ENCODE measurements at places on chromosomes 5 and 9.
A peak's percentile ranks its signal among the peaks of the same experiment; 100 is the strongest.

DNA sequence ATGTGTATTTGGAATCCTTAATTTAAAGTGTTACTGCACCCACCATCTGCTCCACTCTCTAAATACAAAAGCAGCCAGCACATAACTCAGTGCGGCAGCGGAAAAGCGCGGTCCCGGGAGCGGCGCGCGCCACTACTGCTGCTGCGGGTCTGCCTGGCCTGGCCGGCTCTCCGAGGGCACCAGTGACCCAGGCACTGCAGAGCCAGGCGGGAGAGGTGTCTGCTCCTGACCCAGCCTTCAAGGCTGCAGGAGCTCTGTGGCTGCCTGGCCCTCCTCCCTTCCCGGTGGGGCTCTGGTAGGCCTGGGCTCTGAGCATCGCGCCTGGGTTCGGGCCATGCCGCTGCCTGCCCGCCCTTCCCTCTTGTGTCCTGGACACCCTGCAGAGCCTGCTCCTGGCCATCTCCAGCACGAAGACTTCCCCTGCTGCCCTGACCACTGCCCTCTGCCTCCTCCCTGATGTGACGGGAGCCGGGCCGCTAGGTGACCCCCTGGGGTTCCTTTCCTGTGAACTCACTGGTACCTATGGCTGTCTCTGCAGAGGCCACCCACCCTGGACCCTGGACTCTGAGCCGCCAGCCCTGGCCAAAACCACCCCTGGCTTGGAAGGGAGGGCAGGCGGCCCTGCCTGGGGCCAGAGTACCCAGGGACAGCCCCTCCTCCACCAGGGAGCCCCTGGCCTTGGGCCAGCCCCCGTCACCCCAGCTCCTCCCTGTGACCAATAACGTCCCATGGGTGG lies 32.8 kb upstream of the UBAC1 start:
- no peak for DNase-seq

GRCh38 chr5:157990583-157991181 lies 131.7 kb upstream of the CLINT1 start:
- no peak for DNase-seq

- no peak for DNase-seq
Observed at GRCh38 chr5:66207800-66208561, 63.9 kb downstream of the SREK1 start.

DNA sequence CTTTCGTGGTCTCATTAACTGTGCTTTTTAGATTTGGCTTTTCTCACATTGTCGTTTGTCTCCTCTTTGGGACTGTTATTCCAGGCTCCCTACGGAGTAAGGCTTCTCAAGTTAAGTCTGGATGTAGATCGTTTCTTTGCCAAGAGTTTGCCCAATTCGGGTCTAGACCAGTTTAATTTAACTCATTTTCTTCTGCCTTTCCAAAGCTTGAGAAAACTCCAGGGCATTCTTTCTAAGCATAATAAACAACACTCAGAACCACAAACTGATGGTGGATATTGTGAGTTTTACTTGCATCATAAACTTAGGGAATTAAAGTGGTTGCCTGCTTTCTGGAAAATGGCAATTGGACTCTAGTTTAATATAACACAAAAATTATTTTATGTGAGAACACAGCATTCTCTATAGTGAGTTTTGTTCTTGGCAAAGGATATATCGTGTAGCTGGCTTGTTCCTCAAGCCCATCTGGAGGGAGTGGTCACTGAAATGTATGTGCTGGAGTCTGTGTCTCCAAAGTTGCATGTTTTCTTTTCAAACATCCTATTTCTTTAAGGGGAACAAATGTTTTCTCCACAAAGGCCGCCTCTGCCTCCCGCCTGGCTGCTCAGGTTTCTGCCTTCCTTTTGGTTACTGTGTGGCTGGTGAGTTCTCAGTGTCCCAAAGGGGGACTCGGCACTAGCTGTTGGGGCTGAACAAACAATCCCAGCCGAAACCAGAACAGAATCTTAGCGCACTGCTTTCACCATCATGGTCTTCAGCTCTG lies 211.3 kb upstream of the FBN2 start:
- no peak for DNase-seq

DNA sequence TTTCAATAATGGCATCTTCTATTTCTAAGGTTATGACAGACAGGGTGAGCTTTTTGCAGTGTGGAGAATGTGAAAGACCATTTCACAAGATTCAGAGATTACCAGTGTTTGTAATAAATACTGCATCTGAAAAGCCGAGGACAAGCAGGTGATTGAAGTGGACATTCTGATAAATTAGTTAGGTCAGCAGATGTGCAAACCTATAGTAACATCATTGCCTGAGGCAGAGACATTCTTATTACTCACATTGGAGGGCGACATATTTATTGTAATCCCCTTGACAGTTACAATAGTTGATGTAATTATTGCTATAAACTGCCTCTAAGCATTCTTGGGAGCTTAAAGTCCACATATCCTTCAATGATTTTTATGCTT lies 3.3 kb downstream of the RASGRF2 start:
- DNase-seq, result no peak

GRCh38 chr5:17182494-17182893 lies 34.9 kb upstream of the BASP1 start:
- DNase-seq, result no peak

GRCh38 chr9:84542554-84542953 lies 127.0 kb upstream of the NTRK2 start:
- DNase-seq, result no peak

DNA sequence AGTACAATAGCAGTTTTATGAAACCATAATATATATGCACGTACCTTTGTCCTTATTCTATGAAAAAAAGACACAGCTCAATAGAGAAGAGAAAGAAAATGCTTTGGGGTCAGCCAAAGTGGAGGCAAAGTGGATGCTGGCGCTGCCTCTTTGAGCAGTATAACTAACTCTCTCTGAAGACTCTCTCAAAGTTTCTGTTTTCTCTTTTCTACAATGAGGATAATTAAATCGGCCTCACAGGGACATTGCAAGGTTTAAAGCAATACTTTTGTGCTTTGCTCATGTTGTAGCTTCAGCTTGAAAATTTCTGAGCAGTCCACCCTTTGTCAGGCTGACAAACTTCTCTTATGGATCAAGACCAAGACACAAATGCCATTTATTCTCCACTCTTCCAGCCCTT lies 455.1 kb upstream of the MPDZ start:
- no peak for DNase-seq

DNA sequence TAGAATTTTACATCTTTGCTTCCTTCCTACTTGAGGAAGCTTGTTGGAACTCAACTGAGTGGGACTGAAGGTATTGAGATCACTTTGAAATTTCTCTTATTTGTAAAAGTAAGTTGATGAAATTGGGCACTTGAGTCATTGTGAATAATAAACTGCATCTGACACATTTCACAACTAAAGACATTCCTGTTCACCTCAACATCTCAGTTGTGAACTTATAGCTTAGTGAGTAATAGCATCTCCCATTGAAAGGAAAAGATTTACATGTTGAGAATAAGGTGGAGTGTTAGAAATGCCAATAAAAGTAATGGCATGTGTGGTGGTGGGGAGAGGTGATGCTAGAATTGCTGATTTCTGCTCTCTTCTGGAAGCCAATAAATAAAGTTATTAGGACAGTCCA lies 145.0 kb downstream of the SLC24A2 start:
- no peak for DNase-seq

DNA sequence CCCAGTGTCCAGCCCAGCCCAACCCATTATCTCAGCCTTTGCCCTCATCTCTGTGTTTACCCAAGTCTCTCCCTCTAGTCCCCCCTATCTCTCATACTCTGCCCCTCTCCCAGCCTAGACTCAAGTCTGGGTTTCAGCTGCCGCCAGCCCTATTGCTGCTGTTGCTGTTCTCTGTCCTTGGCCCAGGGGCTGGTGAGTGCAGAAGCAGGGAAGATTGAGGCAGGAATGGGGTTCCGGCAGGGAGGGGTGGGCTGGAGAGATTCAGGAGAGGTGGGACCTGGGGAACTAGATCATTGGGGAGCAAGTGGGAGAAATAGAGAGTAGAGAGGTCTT lies 702 bp downstream of the TMEM8B start:
- DNase-seq, result no peak

- no peak for DNase-seq
Observed at GRCh38 chr5:131112424-131112823, 52.6 kb downstream of the HINT1 start.

DNA sequence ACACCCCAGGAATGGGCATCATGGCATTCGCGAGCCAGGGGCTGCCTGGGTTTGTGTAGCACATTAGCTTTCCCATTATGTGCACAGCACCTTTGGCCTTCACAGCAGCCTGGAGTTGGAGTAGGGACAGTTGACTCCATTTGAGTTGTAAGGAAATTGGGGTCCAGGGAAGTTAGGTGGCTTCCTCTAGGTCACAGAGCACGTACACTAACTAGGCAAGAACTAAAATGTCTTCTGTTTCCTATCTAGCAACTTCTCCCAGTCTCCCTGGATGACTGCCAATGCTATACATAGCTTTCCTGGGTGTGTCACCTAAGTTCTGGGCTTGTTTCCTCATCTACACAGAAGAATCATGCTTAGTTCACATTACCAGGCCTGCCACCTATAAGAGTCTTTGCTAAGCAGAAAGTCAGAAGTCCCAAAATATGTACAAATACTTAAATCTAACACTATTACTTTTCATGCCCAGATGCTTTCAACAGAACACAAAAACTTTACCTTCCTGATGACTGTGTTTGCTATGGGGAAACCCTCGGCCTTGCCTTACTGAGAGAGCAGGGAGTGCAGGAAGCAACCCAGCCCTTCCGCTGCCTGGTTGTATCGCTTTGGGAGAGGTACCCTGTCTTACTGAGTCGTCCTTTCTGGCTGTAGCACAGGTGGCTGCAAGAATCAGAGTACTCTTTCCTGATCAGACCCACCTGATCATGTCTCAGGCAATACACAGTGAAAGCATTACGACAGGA lies 12.0 kb downstream of the MACROH2A1 start:
- no peak for DNase-seq

GRCh38 chr9:126705767-126706697 lies 92.3 kb downstream of the LMX1B start:
- peak; percentile 33 for DNase-seq

DNA sequence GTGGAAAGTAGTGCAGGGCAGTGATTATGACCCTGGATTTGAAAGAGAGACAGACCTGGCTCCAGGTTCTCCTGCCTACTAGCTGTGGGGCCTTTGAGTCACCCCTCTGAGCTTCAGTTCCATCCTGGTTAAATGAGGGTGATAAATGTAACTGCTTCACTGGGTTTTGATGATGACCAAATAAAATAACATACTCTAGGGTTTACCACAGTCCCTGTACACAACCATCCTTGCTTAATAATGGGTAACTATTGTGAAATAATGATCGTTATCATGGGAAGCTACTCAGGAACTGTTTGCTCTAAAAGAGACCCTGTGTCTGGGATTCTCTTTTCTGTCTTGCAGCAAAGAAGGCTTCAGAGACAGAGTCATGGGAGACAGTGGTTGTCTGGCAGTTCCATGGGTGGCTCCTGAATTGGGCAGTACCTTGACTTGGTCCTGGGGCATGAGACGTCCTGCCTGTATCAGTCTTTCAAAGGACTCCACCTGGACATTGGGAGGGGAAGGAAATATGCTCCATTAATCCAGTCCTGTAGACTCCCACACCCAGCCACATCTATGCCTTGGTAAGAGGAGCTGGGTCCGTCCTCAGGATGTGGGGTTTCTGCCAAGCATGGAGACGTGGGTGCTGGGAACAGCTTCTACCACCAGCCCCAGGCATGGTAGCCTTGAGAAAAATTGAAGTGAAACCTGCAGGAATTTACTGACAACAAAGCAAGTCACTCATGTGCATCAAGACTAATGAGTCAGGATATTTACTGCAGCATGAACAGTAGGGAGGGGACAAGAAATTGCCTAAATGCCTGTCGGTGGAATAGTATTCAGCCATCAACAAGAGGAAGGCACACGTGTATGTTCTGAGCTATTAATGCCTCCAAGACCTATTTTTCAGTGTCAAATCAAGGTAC lies 23.4 kb downstream of the AKNA start:
- DNase-seq, result no peak

DNA sequence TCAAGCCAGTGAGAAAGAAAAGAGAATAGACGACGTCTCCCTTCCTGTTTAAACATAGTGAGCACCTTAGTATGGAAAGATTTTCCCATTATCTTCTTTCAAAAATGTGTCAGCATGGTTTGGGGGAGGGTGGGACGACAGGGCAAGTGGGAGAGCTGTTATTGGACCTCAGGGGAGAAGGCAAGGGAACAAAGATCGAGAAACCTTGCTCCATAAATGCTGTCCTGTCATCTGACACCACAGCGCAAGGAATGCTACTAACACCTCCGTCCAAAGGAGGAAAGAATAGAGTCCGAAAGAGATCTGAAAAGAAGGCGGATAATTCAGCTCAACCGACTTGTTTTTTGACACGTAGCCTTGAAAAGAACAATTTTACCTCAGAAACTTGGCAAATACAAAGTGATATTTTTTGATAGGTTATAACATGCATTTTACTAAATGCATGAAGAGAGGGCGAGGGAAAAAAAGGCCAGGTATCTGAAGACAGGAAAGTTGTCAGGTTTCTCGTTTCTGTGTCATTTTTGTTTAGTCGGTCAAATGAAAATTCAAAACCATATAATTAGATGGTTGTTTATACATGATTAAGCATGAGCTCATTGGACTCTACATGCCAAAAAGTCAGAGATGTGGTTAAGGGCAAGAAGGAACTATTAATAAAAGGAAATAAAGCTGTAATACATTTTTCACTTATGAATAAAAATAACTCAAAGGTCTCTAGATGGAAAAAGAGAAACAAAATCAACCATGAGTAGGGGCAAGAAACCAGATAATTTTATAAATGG lies 155.7 kb downstream of the GLIS3 start:
- DNase-seq, result no peak

- no peak for DNase-seq
Observed at GRCh38 chr5:4255441-4255840, 659.8 kb downstream of the IRX1 start.

- no peak for DNase-seq
Observed at GRCh38 chr5:139181835-139182452, 16.2 kb downstream of the SIL1 start.

- no peak for DNase-seq
Observed at GRCh38 chr5:61004448-61004847, 59.4 kb downstream of the NDUFAF2 start.

- DNase-seq, result no peak
Observed at GRCh38 chr5:55624841-55625588, 87.1 kb downstream of the SLC38A9 start.

DNA sequence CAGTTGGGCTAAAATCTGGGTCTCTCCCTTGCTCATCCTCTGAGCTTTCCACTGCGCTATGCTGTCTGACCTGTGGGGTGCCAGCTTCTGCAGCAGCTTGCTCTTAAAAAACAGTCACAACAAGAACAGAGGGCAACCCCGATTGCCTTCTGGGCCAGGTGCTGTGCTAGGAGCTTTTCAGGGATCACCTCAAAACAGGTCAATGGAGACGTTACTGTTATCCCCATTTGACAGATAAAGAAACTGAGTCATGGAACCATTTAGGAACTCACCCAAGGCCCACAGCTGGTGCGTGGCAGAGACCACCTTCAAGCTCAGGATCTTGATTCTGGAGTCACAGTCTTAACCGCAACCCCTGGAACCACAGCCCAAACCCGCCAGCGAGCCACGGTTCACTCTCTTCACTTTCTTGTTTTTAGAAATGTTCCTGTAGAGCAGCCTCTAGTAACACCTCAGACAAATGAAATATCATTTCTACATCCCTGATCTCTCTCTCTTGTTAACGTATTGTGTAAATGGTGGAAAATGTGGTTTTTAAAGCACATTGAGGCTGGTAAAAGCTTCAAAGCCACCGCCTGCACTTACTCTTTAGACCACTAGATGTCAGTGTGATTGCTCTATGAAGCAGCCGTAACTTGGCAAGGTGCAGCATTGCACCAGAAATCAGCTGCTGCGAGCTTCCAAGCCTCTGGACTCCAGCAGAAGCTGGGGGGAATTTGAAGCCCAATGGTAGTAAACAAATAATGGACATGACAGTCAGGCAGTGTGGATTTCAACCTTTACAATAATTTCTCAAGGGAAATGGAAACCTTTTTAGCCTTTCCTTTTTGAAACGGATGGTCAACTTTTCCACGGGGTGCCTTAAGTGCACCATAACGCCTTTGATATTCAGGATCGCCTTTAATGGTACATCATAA lies 1.7 kb downstream of the FYB1 start:
- peak; percentile 56 for DNase-seq

Measured in NCI-H2171 treated with DMSO at 0.1 percent for 48 hours (cell line).